ENCODE measurements at places on chromosomes 1 and 21. TPM values are rescaled to one million over a fixed set of nuclear protein-coding genes. Genes with fewer than 3 reads are reported as not detected.

The C1QC gene
- total RNA-seq: not detected

DNA sequence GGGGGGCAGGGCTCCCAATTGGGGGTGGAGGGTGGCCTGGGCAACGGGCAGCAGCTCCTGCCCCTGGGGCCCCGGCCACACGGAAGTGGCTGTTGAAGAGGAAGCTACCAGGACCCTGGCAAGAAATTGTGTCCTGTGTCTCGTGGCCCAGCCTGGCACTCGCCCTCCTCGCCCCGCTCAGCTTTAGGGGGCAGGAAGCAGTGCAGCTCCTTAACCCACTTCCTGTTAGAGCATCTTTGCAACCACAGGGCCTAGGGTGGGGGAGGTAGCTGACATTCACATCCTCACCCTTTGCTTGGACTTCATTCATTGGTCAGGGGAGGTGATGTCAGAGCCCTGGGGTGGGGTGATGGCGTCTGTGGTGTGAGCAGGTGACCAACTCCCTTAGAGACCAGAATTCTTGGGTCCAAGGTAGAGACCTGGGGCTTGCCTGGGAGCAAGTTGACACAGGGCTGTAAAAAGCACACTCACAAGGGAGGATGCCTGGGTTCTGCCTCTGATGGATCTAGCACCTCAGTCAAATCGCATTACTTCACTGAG lies at the start of gene ARHGAP30:
ARHGAP30 (minus strand) TSS at position 161 of the 540 bp plus-strand sequence. CDS start 267 bp downstream, outside the sequence.
- DNase-seq: no peak

- no peak for DNase-seq
Observed at GRCh38 chr21:35562876-35563275, 497.4 kb downstream of the SETD4 start.

The CNN3 gene
- total RNA-seq: 322 TPM
